Activated naive CD4-positive, alpha-beta T cell treated with anti-CD3 and anti-CD28 coated beads, Interleukin-2, amount 50 U/mL, for 72 hours (primary cell): ENCODE measurements at places on chromosomes 16 and 17. TPM values are rescaled to one million over a fixed set of nuclear protein-coding genes. Genes with fewer than 3 reads are reported as not detected.

The MAF gene
- 21.8 TPM for total RNA-seq

The CSH1 gene
- total RNA-seq, result 8.3 TPM

DNA sequence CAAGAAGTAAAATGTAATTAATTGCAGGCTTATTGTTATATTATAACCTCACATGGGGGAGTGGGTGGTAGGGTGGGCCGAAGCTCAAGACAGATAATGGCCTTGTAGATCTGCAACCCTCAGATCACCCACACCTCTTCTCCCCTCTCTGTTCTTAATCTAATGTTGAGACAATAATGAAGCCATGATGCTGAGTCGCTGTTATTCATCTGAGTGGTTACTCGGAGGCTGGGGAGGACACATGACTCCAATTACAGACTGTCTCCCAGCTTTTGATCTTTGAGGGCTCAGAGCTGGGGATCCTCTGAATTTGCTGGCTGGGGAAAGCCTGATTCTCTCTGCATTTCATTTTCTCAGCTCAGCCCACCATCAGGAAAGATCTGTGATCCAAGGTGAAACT, 275.3 kb downstream of the SHISA9 start:
- no peak for DNase-seq

DNA sequence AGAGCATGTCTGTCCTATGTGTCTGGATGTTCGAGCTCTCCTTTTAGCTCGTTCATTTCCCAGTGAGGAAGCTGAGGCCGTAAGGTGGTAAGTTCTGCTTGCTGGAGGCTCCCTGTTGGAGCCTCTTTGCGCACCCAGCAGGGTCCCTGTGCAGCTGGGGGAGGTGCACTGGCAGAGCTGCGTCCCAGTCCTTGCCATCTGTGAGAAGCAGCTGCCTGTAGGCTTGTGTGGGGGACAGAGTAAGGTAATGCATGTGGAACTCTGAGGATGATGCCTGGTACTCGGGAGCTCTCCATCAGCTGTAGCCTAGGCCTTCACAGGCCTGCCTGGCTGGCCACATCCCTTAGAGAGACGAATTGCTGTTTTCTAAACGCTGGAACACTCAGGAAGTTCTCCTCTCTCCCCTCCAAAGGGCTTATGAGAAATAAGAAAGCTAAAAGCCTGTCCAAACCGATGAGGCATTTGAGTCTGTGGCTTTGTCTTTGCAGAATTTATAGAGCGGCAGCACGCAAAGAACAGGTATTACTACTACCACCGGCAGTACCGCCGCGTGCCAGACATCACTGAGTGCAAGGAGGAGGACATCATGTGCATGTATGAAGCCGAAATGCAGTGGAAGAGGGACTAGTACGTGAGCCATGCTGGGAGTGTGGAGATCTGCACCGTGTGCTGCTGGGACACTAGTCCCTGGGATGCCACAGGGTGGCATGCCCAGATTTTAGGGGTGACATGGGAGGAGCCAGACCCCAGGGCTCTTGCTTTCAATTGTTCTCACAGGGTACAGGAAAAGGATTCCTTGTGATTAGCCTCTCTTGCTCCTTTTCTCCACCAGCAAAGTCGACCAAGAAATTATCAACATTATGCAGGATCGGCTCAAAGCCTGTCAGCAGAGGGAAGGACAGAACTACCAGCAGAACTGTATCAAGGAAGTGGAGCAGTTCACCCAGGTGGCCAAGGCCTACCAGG, 1.6 kb downstream of the NDUFB10 start:
- DNase-seq, result peak; percentile 50

DNA sequence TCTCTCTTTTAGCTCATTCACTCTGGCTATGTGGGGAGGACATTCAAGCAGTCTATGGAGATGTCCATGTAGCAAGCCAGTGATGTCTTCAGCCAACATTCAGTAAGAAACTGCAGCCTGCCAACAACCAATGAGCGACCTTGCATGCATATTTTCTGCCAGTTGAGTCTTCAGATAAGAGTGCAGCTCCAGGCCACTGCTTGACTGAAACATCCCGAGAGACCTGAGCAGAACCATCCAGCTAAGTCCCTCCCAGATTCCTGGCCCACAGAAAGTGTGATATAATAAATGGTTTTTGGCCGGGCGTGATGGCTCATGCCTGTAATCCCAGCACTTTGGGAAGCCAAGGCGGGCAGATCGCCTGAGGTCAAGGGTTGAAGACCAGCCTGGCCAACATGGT, 10.5 kb upstream of the C17orf58 start:
- DNase-seq, result no peak

- no peak for DNase-seq
Observed at GRCh38 chr17:81865733-81866439, 5.3 kb downstream of the ARHGDIA start.
